ENCODE measurements at places on chromosomes 11 and 22. TPM values are rescaled to one million over a fixed set of nuclear protein-coding genes. Genes with fewer than 3 reads are reported as not detected.

Gene ZNF214
- total RNA-seq = 3.8 TPM

Gene KDM4D
- total RNA-seq = not detected

Gene MFRP
- total RNA-seq = not detected

Gene VPREB3
- total RNA-seq = not detected

Gene RBFOX2
- total RNA-seq = 81.0 TPM

Gene ALG8
- total RNA-seq = 43.4 TPM

Gene ANGPTL5
- not detected for total RNA-seq

Gene FHIP1B
- 39.8 TPM for total RNA-seq

Gene TSPAN32
- 2.5 TPM for total RNA-seq

Gene TNKS1BP1
- 70.6 TPM for total RNA-seq

Gene C11orf52
- total RNA-seq = not detected

Gene MIOX
- not detected for total RNA-seq

Gene BIRC2
- 40.1 TPM for total RNA-seq

Gene CYTH4
- 3.8 TPM for total RNA-seq

Gene APOA4
- total RNA-seq = not detected

Gene SSTR3
- total RNA-seq = under 0.01 TPM

Gene ABTB2
- total RNA-seq = 8.2 TPM

Gene OR56B4
- not detected for total RNA-seq

Gene PNPLA3
- 1.3 TPM for total RNA-seq

Gene SUSD2
- 2.3 TPM for total RNA-seq

Gene OR52I2
- total RNA-seq = not detected

Gene NFAM1
- total RNA-seq = not detected

Gene BLID
- 14.0 TPM for total RNA-seq

Gene MICALL1
- total RNA-seq = 66.3 TPM

Gene TMEM121B
- total RNA-seq = 0.35 TPM

Gene OR6A2
- 1.0 TPM for total RNA-seq

Gene C11orf87
- 5.9 TPM for total RNA-seq

Gene NOX4
- 35.9 TPM for total RNA-seq

Gene H19
- total RNA-seq = 3,028 TPM

Gene TUB
- 21.8 TPM for total RNA-seq

Gene MCHR1
- total RNA-seq = 2.4 TPM

Gene SMC1B
- total RNA-seq = 0.35 TPM

Gene QSER1
- 33.5 TPM for total RNA-seq

Gene DSCAML1
- total RNA-seq = 29.1 TPM

Gene ENTHD1
- total RNA-seq = not detected

Gene P2RY2
- 0.98 TPM for total RNA-seq

Data from uterus (tissue), 4 donors.